Activated T-helper 1 cell treated with anti-CD3 and anti-CD28 coated beads, Interleukin-2, amount 50 U/mL, for 16 hours (primary cell): ENCODE measurements at places on chromosomes 16 and 17.

DNA sequence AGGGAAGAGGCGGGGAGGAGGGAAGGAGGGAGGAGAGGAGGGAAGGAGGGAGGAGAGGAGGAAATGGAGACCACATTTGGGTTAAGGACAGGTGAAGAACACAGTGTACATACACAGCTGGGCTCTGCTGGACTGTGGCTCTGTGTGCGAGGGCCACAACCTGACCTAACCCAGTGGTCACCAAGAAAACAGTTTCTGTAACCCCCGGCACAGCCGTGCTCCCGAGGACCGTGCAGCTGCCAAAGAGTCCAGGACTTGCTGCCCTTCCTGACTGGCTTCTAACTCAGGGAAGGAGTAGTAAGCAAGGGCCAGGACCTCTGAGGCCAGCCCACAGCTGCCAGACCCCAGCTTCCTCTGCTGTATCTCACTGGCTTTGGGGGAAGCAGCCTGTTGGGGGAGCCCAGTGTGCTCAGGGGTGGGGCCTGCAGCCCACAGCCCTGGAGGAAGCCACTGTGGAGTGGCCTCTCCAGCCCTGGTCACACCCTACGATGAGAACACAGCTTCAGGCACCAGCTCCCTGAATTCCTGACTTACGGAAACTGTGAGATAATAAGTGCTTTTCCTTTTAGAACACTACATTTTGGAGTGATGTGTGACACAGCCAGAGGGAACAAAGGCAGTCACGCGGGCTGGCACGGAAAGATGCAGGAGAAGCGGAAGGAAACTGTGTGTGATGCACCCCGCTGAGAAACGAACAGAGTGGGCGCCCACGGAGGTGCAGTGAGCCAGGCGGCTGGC is 32.3 kb downstream of the SLC7A5 start:
- no peak for DNase-seq

GRCh38 chr17:50262001-50262794 is 12.1 kb upstream of the TMEM92 start:
- DNase-seq: no peak

- DNase-seq: no peak
Measured at GRCh38 chr16:62194828-62195227, 158.6 kb upstream of the CDH8 start.

DNA sequence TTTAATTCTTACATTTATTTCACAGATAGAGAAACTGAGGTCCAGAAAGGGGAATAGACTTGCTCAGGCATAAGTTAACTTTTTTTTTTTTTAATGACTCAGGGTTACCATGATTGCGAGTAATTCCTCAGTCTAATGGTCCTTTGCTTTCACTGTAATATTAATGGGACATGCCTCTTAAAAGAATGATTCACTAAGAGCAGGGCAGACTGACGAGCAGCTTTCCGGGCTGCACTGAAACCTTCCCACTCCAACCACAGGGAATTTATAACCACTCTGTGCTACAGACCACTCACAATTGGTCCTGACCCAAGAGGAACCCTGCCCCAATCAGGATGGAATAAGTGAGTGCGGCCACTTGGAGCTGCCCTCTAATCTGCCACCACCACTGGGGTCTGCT is 5.7 kb downstream of the HOXB2 start:
- DNase-seq: no peak

- no peak for DNase-seq
Measured at GRCh38 chr17:67689534-67690177, 28.1 kb upstream of the NOL11 start.

GRCh38 chr17:74135391-74136167 is 67.9 kb upstream of the RPL38 start:
- DNase-seq: no peak

- DNase-seq: no peak
Measured at GRCh38 chr16:2196981-2197511, 641 bp upstream of the CASKIN1 start.

DNA sequence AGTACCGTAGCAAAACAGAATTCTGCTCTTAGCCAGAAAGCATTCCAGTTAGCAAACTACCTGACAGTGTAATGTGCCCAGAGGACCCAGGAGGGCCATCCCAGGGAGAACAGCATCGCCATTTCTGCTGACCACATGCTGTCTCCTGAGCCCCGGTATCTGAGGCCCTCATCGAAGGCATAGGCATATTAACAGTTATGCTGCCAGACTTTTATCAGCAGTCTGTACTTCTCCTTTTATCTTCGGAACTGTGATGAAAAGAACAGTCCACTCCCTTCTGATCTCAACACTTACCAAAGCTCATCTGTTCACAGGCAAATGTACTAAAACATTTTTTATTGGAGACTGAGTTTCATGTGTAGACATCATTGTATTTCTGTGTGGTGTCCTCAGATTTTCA is 236.4 kb downstream of the PRKCA start:
- DNase-seq: no peak
